ENCODE measurements at places on chromosomes 12 and 14.

DNA sequence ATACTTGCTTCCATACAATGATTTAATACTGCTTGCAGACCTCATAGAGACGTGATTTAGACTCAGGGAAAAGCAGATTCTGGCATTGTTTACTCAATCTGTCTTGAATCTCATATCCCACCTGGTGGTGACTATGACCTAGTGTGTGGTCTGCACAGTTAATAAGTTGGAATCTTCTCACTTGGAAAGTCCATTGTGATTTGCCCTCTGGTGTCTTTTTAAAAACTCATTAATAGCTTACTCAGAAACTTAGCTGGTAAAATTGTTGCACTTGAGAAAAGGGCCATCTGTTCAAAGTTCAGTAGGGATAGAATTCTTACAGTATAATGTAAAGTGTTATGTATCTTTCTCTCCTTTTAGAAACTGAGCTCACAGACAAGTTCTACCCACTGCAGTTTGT, 106.0 kb downstream of the PELI2 start:
- no peak for DNase-seq

GRCh38 chr12:15583804-15584203, 205.4 kb downstream of the EPS8 start:
- DNase-seq = no peak

GRCh38 chr12:10959804-10960203, 20.7 kb upstream of the TAS2R14 start:
- no peak for DNase-seq

DNA sequence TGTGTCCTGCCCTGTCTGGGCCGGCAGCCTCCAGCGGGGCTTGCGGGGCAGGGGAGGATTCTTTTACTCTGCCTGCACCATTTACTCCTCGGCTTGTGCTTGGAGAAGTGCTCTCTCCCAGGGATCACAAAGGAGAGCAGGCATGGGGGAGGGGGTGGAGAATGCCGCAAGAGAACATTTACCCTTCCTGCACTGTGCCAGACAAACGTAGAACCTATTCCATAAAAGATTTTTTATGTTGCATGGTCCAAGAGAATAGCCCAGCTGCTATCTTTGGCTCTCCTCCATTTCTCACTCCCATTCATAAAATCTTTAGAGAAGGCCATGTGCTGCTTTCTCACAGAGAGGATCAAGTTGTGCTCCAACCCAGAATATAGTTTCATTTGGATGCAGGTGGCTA, 159.4 kb downstream of the SPTSSA start:
- DNase-seq = no peak

- no peak for DNase-seq
These were observed 1.2 kb downstream of the SOCS2 start for GRCh38 chr12:93573552-93574223.

- DNase-seq = peak; percentile 57
These were observed 19.7 kb downstream of the PLEKHG3 start for GRCh38 chr14:64723691-64724577.

DNA sequence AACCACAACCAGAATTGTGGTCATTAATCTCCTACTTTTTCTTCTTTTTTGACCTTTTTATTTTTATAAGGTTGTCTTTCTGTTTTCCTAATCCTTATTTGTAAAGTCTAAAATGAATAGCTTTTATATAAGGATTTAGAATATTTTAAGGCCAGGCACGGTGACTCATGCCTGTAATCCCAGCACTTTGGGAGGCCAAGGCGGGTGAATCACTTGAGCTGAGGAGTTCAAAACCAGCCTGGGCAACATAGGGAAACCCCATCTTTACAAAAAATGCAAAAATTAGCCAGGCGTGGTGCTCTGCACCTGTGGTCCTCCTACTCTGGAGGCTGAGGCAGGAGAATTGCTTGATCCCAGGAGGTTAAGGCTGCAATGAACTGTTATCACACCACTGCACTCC, 55.1 kb downstream of the IFT81 start:
- DNase-seq = no peak

- DNase-seq = no peak
These were observed 56.7 kb upstream of the LRFN5 start for GRCh38 chr14:41549821-41550607.

All from ELF-1 (cell line).